Stimulated activated CD8-positive, alpha-beta memory T cell treated with anti-CD3 and anti-CD28 coated beads, Interleukin-2, amount 100 ng/mL, for 48 hours (primary cell): ENCODE measurements at places on chromosomes 5 and 9.

DNA sequence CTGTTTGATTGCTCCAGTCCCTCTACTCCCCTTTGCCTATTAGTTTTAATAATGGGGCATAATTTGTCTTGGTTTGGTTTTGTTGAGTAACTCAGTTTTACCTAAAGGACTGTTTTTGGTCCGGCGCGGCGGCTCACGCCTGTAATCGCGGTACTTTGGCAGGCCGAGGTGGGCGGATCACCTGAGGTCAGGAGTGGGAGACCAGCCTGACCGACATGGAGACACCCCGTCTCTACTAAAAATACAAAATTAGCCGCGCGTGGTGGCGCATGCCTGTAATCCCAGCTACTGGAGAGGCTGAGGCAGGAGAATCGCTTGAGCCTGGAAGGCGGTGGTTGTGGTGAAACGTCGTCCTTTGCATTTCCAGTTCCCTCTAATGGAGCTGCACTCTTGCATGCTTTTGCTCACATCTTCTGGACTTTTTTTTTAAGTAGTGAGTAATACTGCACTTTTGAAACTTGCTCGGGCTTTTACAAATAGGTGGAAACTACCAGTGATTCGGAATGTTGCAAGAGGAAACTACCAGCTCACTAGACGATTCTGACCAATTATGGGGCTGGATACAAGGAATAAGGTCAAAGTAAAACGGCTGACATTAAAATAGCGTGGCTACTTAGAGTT is 721 bp upstream of the MAML1 start:
- DNase-seq = no peak

DNA sequence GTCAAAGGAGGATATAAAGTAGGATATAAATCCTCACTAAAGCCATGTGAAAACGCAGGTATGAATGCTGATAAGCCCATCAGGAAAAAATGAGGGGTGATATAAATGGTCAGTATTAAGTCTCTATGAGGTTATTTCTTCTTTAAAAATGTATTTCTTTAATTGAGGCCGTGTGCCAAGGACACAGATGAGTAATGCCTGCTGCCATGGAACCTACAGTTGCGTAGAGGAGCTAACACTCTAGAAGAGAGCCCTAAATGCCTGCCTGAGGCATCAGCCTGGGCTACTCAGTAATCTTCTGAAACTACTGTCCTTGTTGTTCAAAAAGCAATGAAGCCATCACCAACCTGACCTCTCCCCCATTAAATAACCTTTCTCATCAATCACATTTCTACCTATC is 84.9 kb downstream of the KLHL3 start:
- DNase-seq = no peak

DNA sequence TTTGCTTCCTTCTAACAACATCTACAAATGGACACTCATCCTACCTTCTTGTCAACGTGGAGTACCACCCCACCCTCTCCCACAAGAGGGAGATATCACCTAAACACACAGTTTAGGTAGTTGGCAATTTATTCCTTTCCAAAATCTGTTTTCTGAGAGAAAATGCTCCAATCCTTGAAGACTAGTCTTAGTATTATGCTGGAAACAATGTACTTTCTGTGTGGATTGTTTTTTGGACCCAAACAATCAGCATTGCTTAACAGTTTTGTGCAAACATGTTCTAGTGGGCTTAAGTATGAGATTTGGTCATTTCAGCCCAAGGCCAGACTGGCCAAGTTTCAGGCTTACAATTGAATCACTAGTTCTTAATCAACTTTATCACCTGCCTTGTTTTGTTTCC is 359.1 kb downstream of the ARHGEF28 start:
- no peak for DNase-seq

DNA sequence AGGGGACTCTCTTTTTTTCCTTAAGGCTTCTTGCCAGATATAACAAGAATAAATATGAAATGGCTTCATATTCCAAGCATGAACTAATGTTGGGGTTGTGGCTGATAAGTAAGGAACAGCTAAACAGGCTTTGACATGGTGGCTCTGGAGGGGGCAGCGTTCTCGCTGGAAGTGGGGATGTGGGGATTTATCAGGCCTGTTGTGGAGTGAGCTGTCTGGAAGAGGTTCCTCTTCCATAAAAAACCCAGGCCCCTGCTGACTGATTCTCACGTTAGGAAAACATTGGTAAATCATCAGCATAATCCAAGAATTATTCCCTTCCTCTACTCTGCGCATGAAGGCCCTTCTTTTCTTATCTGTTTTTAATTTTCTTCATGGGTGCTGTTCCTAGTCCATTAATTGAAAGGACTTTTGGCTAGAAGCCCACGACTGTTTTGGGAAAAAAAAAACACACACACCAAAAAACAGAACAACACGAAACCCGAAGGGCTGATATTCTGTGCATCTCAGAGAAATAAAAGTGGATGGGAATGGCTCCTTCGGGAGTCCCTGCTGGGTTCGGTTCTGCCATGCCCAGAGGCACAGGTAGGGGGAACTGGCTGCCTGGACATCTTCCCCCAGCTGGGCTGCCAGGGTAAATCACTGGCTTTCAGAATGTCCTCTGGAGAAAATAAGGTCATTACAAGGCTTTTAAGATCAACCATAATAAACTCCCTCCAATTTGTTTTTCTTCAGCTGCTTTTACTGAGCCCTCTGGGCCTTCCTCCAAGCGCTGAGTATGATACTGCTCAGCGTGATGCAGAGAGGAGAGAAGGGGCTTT is 297.0 kb downstream of the SLIT3 start:
- no peak for DNase-seq

GRCh38 chr9:8447601-8448000 is 648.0 kb upstream of the DMAC1 start:
- DNase-seq = no peak

DNA sequence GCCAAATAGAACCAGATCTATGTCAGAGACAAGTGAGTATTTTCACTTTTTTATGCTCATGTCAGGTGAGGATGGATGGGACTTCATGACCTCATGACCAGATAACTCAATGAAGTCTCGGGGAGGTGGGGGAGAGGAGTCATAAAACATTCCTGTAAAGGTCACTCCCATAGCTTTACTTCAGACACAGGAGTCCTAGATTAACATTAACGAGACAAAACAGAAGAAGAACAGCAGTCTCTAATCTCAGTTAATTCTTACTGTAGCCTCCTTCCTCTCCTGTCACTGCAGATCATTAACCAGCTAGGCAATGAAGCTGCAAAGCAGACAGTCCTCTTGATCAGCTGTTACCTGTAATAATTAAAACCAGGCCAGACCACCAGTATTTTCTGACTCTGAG is 11.2 kb downstream of the CRHBP start:
- no peak for DNase-seq

DNA sequence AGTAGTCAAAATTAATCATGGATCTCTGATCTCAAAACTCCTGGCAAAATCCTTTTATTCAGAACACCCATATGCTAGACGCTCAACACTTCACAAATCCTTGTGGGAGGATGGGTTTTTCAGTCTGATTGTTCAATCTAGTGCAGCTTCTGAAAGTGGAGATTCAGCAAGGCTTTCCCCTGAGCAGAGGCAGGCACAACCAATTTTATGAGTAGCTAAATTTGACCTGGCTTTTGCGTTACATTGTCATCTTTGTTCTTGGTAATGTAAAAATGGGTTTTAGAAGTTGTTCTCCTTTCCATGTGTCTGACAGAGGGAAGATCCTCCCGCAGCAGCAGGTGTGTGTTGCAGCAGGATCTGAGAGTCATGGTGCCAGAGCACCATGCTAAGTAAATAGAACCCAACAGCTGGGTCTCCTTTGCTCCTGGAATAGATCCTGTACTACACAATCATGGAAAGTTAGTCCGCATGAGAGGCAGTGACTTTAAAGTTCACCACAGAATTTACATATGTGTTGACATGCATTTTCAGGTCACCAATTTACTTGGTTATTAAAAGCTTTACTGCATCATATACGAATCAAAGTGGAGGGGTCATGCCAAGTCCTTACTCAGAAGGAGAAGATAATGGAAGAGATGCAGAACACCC is 70.1 kb upstream of the MEF2C start:
- DNase-seq = no peak

DNA sequence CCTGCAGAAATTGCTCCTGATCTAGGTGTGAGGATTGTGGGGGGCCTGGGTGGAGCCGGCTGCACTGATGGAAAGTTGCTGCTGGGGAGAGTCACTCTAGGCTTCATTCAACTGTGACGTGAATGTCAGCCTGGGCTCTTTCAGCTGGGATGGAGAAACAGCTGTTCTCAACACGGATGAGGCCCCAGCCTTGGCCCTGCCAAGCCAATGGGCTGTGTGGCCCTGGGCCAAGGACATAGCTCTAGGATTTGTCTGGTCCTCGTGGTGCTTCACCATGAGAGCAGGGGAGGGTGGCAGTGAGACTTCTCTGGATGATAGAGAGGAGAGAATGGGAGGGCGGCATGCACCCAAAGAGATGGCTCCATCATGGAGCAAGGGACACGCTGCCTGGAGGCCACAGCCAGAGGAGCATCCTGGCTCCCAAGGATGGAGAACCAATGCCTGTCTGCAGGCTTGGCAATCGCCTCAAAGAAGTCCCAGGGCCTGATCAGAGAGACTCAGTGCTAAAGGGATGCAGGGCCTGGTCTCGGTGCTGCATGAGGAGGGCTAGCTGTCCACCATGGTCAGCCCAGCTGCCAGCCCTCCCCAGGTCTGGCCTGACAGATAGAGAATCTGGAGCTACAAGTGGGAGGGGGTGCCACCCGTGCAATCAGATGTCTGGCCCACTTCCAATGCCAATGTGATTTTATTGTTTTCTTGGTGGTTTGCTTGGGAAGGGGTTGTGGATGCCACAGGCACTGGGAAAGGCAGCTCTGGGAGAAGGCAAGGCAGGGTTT is 141.0 kb downstream of the GADD45G start:
- no peak for DNase-seq

GRCh38 chr5:130896636-130897035 is 268.4 kb downstream of the HINT1 start:
- DNase-seq = no peak

GRCh38 chr5:131532031-131532640 is 102.9 kb downstream of the RAPGEF6 start:
- no peak for DNase-seq

DNA sequence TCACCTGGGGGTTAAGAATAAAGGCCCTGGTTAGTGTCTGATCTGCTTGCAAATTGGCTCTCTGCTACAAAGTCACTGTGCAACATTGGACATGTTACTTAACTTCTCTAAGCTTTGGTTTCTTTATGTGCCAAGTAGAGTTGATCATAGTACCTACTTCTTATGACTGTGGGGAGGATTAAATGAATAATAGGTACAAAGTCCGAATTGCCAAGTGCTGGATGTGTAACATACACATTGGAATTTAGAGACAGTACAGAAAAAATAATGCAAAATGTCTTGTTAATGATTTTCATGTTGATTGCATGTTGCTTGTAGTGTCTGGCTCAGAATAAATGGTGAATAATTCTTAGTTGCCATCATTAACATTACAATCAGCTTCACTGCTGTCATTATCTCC is 2.2 kb downstream of the DOCK8 start:
- DNase-seq = no peak

DNA sequence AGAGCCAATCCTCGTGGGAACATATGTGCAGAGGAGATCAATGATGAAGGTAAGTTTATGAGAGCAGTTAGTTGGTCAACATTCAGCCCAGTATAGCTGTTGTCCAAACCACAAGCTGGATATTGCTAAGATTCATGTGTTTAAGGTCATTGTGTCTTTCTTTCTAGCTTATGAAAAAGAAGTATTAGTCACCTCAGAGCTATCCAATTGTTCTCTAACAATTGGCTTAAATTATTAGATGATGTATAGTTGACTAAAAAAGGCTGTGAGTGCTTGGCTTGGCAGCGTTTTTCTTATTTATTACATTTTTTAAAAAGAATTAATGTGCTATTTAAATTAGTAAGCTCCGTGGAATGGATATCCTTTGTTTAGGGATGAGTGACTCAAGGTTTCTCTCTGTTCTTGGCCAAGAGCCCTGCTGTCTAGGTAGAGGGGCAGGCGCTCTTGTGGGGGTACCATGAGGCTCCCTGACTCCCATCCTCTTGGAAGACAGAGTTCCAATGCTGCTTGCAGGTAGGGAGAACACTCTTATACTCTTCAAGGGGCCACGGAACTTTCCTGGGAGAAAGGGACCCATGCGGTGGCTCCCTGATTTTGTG is 487.4 kb downstream of the IRX1 start:
- no peak for DNase-seq

DNA sequence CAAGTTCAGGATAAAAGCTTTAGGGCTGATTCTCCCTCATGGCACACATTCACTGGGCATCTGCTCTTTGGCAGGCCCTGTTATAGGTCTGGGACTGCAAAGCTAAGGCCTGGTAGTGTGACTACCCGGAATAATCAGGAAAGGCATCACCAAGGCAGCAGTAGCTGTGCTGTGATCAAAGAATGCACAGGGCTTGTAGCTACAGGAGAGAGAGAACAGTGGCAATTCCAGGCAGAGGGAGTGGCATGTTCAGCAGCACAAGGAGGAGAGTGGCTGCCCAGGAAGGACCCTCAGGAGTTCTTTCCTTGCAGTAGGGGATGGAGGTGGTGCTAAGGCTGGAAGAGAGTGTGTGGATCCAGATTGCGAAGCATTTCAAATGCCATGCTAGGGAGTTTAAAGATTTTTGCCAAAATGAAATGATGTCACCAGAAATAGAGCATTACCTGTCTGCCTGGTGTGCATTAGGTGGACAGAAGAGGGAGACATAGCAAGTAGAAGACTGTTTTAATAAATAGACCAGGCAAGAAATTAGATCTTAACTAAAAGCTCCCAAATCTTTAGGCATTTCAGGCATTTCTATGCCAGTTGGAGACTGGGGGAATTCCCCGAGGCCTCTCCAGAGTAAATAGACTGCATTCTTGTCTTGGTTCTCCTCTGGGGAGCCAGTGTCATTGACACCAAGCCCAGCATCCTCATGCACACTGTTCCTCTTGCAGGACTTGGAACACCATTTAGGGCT is 69.1 kb downstream of the GPR21 start:
- DNase-seq = no peak

DNA sequence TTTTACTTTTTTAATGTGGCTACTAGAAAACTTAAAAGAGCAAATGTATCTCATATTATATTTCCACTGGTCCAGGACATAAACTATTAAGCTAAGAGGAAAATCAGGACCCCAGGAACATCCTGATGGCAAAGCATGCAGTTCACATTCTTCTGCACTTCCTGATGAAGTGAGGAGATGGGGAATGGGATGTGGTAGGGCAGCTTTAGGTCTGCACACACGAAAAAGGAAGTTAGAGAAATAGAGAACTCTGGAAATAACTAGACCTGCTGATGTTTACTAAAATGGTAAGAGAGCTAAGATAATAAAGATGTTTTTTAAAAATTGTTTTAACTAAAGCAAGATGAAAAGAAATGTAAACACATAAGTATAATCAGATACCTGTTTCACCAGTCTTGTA is 39.7 kb upstream of the NIPBL start:
- DNase-seq = no peak

- no peak for DNase-seq
Observed at GRCh38 chr5:179764056-179764455, 29.7 kb upstream of the LTC4S start.
